ENCODE measurements at places on chromosomes 2 and 18.

DNA sequence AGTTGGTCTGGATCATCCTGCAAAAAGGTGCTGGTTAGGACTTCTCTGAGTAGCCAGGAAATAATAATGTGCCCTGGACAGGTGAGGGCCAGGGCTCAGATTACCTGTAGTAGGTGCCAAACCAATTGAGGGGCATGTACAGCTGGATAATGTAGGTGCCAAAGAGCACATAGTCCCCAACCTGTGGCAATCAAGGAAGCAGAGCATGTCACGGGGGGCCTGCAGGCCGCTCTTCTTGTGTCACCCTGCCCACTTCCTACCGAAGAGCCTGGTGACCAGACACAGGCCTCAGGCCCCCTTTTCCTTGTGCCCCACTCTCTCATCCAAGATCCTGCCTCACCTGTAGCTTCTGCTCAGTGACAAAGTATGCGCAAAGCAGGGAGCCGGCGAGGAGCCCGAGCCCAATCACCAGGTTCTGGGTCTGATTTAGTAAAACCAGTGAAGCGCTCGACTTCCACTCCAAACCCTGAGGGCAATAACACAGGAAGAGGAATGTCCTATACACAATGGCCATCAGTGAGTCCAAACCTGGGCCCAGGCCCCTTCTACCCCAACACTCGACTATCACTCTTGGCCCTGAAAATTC, 5.2 kb downstream of the ABCB6 start:
- no peak for DNase-seq

GRCh38 chr18:45221363-45221762, 393.9 kb upstream of the SLC14A2 start:
- DNase-seq = no peak

GRCh38 chr2:8654041-8654440, 27.8 kb upstream of the ID2 start:
- DNase-seq = no peak

DNA sequence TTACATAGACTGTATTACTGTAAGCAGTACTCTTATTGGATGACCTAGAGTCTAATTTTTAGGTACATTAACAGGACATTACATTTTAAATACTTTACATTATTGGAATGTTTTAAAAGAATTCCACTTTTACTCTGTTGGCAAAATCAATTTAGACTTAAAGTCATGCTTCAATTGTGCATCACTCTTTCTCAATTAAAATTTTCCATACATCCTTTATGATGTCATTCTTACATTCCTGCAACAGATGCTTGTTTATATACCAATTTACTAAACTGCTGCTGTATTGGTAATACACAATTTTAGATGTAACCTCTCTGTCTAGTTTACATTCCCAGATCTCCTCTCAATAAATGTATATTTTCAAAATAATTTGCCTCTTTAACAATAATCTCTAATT, 440.1 kb downstream of the ZEB2 start:
- no peak for DNase-seq

- no peak for DNase-seq
Observed at GRCh38 chr2:127342101-127342500, 45.7 kb downstream of the MAP3K2 start.

DNA sequence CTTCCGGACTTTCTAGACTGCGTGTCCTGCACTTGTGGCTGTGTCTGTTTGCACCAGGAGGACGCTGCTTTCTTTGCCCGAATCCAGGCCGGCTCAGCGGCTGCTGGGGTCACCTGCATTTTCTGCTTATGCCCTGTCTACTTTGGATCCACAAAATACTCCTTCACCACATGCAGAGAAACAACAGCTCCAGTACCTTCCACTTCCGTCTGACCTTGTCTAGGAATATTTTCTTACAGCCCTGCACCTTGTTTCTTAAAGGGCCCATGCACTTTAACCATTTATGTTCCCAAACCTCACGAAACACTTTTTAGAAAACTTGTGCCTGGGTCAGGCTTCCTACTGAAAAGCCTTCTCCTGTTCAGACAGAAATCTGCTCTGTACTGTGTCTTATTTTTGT, 129.4 kb upstream of the NCK2 start:
- no peak for DNase-seq

DNA sequence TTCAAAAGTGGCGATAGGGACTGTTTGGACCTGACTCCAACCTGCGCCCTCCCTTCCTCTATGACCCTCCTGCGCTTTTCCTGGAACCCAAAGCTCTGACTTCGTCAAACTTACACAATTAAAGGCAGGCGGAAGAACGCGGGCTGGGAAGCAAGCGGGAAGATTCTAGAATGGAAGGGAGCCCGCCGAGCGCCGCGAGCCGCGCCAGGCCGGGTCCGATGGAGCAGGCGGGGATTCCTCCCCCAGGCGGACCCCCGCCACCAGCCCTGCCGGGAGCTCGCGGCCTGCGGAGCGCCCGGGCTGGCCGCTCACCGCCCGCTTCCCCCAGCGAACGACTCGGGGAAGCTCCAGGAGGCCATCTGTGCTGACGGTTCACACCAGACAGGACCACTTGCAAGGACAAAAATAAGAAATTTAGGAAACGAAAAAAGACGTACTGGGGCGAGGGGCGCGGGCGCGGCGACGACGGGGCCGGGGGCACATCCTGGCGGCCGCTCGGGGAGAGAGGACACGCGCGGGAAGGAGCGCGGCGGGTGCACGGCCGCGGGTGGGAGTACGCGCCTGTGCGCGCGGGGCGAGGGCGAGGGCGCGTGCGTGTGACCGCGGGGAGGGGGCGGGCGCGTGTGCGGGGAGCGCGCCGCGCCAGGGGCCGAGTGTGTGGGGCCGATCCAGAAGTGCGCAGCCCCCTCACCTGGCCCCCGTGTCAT, 1.1 kb upstream of the SALL3 start:
- no peak for DNase-seq

GRCh38 chr18:62682371-62682770, 33.0 kb upstream of the PHLPP1 start:
- no peak for DNase-seq

- DNase-seq = no peak
Observed at GRCh38 chr2:217523286-217523685, 479.5 kb downstream of the TNS1 start.

DNA sequence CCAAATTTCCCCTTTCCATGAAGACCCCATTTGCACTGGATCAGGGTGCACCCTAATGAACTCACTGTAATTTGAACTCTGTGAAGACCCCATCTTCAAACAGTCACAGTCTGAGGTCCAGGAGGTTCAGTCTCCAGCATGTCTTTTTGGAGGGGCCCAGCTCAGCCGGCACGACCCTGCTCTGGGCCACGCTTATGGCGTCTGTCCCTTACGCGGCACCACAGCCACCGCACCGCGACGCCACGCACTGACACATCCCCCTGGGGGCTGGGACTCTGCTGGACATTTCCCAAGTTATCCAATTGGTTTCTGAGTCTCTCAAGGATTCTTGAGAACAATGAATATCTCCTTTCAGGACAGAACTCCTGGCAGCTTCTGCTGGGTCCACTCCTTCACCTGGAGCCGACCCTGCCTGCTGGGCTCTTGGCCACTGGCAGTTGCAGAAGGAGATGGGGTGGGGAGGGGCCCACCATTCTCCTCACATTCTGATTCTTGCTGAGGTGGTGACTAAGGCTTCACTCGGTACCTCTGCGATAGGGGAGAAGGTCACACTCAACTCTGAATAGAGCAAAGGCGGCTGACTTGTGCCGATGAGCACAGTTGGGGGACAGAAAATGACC, 124.0 kb downstream of the RTP5 start:
- DNase-seq = no peak

DNA sequence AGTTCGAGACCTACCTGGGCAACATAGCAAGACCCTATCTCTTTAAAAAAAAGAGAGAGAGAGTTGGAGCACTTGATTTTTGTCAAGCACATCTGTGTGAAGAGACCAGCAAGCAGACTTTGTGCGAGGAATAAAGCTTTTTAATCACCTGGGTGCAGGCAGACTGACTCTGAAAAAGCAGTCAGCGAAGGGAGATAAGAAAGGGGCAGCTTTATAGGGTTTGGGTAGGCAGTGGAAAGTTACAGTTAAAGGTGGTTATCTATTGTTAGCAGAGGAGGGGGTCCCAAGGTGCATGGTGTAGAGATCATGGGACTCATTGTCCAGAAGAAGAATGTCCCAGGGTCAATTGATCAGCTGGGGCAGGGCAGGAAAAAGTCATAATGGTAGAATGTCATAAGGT, 34.4 kb downstream of the NCL start:
- DNase-seq = no peak

DNA sequence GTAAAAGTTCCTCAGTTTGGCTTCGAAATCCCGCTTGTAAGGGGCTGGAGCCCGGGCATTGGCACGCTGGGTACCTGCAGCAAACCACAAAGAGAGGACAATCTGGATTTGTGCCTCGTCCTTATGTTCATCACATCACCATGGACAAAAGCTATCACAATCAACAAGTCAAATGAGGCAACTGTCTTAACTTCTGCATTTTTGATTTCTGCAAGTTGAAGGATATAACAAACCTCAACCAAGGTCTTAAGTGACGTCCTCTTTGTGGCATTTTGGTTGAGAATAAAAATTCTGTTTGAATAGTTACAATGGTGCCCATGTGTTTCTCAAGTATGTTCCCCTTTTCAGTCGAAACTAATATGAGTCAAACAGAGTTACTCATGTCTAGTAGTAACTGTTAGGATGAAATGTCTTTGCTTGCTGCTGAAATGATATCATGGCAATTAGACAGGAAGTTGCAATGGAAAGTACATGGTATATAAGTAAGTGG, 70.8 kb upstream of the STK17B start:
- no peak for DNase-seq

DNA sequence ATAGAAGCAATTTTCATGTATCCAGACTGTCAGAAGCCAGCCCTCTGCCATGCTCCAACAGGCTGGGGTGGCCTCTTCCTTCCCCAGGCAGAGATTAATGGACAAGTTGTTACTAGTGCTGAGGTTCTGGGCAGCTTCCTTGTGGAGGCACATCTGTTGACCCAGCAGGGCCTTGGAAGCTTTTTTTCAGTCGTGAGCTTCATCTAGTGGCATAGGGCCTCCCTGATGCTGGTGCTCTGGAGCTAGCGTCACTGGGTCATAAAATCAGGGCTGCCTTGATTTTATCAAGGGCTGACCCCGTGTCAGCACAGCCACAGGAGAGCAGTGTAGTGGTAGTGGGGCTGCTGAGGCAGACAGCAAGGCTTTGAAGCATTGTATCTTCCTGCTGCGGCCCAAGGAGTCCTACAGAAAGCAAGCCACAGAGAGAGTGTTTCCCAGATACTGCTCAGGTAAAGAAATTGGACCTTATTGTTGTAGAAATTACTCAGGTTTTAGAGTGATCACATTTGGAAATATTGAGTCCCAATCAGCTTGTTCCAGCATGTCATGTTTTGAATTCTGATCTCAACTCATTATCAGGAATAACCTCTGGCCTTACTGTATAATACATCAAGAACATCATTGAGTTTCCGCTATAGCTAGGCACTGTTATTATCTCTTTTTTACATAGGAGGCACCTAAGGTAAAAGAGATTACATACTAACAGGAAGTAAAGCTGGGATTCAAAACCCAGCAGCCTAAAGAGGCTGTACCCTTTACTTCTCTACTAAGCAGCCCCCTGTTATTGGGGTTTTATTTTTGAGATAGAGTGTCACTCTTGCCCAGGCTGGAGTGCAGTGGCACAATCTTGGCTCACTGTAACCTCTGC, 92.3 kb upstream of the ALPP start:
- no peak for DNase-seq

DNA sequence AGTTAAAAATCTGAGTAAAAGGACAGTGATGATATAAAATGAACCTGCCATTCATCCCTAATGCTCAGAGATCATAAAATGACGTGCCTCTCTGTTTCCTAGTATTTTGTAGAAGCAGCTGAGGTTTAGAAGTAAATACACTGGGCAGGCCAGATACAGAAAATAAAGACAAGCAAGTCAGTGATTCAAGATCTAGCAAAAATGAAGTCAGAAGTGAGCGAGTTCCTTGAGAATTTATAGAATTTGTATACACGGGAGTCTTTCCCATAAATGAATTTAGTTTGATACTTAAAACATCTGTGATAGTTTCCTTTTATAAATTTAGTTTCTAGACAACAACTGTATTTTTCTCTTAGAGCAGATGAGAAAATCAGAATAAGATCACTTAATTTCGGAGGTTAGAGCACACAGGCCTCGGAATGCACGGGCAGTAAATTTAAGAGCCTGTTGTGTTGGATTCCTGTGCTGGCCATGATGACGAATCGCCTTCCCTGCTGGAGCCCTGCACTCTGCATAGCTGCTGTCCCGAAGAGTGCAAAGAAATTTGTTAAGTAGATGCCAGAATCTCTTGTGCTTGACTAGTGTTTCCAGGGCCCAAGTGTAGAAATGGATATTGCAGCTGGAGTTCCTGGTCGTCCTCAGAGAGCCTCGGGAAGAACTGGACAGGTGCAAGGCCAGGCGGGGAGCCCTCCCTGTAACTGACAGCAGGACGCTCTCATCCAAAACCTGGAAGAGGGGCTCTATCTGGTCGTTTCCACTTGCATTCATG, 83.7 kb upstream of the RBM44 start:
- no peak for DNase-seq

- DNase-seq = no peak
Observed at GRCh38 chr2:241295326-241296095, 20.0 kb downstream of the HDLBP start.

DNA sequence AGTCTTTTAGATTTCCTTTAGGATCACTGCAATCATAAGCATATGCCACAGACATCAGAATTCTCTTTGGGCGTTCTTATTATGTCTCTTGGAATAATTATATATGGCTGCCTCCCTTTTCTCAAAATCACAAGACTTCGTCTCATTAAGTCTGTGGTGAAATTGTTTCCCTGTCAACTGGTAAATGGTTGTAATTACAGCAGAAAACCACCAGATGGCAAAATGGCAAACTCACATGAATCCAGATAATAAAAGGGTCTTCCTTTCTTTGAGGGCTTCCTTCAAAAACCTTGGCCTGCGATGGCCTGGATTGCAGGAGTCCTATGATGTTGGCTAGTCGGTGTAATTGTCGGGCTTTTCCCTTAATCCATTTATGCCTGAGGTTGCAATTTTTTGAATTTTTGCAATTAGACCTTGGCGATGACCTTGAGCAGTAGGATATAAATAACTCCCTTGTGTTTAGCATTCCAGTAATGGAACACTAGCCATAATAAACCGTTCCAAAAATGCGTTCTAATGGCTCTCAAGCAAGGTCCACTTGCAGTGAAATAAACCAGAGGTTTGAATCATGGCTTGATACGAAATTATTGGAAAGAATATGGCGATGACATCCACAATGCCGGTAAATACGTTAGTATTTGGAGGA, 656.4 kb downstream of the MBD2 start:
- DNase-seq = no peak

GRCh38 chr2:198188982-198189381, 384.6 kb downstream of the PLCL1 start:
- DNase-seq = no peak

DNA sequence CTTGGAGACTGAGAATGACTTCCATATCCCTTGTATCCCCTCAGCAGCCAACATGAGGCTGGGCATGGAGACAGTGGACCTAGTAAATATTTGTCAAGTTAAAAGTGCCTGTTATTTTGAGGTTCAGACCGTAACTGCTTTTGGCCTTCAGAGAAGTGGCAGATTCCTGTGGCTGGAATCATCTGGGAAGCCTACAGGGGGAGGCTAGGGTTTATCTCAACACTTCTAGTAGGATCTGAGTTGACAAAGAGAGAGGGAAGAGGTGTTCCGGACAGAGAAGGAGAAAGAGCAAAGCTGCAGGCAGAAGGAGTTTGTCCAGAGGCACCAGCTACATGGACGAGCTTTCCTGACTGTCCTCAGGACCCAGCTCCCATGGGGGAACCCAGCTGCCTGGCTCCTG, 27.0 kb downstream of the SLC14A2 start:
- DNase-seq = no peak

- DNase-seq = no peak
Observed at GRCh38 chr2:178306352-178307073, 112.2 kb downstream of the OSBPL6 start.
